ENCODE measurements at places on chromosomes 1 and 21.

- DNase-seq: no peak
Measured at GRCh38 chr1:40650075-40650474, 15.4 kb downstream of the RIMS3 start.

DNA sequence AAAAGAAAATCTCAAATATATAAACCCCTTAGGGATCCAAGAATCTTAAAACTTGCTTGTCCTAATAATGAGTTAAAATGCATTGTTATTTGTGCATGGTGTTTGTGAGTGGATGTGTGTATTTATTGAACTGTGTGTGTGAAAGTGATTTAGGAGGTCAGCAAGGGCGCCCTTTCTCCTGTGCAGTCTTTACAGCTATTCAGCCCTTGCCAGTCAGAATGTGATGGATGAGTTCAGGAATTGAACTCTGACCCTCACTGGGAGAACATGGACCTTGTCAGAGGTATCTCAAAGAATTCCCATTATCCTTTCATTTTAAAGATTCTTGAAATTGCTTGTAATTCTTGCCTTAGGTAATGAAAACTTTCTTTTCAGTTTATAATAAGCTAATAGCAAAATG, 493.0 kb upstream of the ADGRL4 start:
- DNase-seq: no peak

DNA sequence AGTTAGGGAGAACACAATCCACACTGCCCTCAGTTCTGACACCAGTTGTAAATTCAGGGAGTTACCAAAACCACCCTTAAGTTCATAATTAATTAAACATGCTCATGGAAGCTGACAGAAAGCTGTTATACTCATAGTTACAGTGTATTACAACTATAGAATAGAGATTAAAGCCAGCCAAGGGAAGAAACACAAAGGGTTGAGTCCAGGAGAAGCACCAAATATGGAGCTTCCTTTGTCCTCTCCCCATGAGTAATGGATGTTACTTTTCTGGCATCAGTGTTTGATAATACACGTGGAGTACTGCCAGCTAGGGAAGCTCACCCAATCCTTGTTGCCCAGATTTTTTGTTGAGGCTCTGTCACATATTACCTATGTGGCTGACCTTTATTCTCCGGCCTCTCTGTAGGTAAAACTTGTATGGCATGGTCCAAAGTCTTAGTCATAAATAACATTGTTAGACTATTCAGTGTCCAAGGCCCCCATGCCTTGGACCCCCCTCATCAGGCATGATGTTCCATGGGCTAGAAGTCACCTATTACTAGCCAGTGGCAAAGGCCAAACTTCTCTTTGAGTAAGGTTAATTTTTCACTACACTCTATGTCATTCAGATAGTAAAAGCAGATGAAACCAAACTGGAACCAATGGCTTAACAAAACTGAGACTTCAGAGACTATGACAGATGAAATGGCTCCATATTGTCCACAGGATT, 175.7 kb downstream of the GPR52 start:
- DNase-seq: no peak

- DNase-seq: no peak
Measured at GRCh38 chr1:45407629-45408287, 67.5 kb upstream of the MUTYH start.

GRCh38 chr1:229275005-229275404, 4.1 kb downstream of the RAB4A start:
- no peak for DNase-seq

DNA sequence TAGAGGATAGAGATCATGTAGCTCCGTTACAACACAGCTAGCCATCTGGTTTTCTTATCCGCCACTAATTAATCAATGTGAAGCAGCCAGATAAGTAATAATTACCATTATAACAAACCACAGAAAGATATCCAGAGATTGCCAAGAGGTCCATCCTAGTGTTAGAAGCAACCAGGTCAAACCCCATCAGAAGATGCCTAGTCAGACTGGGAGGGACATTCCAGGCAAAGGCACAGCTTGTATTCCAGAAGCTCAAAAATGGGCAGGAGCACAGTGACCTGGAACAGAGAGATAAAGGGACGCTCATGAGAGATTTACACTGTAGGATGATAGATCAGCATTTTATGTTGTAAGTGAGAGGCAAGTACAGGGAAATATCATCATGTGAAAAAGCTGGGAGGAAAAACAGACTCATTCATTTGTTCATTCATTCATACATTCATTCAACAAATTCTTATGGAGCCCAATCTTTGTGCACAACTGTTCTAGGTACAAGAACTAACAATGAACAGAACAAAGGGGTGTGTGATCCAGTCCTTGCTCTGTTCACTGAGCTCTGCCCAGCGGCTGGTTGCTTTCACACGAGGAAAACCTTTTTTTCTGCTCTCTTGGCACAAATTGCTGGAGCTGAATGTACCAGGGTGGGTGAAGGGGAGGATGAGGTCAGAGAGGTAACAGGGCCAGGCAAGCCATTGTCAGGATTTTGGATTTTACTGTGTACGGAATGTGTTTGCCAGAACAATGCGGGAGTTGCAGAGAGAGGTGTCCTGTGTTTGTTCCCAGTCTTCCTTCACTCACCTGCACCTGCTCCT, 240.8 kb upstream of the FGGY start:
- no peak for DNase-seq

GRCh38 chr1:91582431-91582921, 81.8 kb downstream of the CDC7 start:
- DNase-seq: no peak

DNA sequence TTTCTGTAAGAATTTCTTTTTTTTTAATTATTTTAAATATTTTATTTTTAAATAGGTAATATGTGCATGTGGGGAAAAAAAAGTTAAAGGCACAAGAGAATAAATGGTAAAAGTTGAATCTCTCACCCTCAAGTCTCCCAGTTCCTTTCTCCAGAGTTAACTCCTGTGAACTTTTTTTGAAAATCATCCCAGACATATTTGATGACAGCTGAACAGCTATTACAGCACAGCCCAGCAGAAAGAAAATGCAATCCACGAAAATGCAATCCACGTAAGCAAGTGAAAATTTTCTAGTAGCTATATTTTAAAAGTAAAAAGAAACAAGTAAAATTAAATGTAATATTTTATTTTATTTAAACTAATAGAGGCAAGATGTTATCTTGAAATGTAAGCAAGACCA, 310.0 kb upstream of the RUNX1 start:
- DNase-seq: no peak

DNA sequence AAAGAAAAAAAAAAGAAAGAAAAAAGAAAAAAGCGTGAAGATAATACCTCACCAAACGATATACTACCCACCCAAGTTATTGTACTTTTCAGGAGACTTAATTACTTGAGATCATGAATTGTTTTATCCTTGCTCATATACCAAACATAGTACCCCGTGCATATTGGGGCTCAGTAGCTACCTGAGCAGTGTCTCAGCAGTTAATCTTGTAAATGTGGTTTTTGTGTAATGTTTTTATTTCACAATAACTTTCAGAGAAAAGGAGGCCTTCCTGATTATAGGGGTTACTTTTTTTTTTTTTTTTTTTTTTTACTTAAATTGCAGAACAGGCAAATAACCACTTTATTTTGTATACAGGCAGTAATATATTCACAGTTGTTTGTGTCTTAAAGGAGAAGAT, 80.3 kb downstream of the OSBPL9 start:
- no peak for DNase-seq

Measured in stimulated activated CD8-positive, alpha-beta memory T cell treated with anti-CD3 and anti-CD28 coated beads, Interleukin-7, amount 100 ng/mL, for 1 hour (primary cell).